ENCODE measurements at places on chromosomes 12 and 14.

- DNase-seq, result no peak
These were observed 20.1 kb upstream of the PLEKHG3 start for GRCh38 chr14:64684091-64684490.

- DNase-seq, result no peak
These were observed 14.6 kb downstream of the CDKN3 start for GRCh38 chr14:54411371-54411770.

DNA sequence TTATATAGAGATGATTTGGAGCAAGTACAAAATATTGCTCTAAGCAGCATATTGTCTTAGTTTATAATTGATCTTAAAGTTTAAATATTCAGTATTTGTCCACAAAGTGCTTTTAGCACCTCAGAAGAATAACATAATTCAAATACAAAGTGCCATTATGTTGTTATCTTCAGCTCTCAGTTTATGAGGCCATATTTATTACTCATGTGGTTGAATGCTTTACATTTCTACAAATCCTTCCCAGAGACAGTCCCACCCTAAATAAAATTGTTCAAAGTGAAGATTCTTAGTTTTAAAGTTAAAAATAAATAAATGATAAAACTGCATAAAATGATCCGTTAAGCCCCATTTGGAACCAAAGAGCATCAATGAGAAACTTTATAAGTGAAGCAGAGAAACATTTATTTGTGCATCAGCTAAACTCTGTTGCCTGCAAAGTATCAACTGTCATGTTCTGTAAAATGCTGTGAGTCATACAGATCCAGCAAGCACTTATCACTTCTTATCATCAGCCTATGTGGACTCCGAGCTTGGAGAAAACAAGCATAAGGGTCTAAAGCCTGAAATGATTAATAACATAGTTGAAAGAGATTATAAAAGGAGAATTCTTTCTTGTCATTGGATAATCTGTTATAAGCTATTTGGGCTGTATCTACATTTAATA is 218.9 kb downstream of the ADAMTS20 start:
- DNase-seq, result no peak

DNA sequence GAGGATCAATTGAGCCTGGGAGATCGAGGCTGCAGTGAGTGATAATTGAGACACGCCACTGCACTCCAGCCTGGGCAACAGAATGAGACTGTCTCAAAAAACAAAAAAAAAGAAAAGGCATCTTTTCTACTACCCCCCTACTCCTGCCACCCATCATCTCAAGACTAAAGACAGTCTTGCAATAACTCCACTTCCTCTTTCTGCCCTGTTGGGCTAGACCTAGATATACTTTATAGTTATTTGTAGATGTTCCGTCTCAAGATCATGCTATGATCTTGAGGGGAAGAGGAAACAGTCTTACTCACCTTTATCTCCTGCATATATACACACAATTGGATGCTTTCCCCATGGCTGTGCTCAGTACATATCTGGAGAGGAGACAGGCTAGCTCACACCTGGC is 12.1 kb upstream of the ESPL1 start:
- DNase-seq, result no peak

DNA sequence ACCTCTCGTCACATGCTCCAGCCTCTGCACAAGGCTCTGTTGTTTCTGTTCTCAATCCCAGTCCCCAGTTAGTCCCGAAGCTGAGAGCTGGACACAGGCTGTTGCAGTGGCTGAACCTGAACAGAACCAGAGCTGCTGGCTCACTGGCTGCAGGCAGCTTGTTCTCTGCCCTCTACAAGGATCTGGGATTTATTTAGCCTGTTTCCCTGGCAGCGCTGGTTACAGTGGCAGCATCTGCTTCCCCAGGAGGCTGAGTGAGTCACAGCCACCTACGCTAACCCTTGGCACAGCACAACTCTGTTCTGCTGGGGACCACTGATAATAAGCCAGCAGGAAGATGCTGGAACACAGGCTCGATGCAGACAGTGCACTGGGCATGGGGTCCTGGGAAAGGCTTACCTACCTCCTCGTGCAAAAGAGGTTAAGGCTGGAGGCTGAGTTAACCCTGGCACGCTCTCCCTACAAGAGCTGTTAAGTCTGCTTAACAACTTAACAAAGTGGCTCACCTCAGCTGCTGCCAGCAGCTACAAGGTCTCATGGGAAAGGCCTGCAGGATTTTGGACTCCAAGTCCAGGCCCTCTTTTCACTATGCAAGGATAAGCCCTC is 299.6 kb downstream of the PCNX1 start:
- DNase-seq, result no peak

Measured in stimulated activated CD4-positive, alpha-beta T cell treated with anti-CD3 and anti-CD28 coated beads, Interleukin-1b, Interleukin-23, amount 100 ng/mL, for 1 hour (primary cell).